ENCODE measurements at places on chromosomes 16 and 17.

DNA sequence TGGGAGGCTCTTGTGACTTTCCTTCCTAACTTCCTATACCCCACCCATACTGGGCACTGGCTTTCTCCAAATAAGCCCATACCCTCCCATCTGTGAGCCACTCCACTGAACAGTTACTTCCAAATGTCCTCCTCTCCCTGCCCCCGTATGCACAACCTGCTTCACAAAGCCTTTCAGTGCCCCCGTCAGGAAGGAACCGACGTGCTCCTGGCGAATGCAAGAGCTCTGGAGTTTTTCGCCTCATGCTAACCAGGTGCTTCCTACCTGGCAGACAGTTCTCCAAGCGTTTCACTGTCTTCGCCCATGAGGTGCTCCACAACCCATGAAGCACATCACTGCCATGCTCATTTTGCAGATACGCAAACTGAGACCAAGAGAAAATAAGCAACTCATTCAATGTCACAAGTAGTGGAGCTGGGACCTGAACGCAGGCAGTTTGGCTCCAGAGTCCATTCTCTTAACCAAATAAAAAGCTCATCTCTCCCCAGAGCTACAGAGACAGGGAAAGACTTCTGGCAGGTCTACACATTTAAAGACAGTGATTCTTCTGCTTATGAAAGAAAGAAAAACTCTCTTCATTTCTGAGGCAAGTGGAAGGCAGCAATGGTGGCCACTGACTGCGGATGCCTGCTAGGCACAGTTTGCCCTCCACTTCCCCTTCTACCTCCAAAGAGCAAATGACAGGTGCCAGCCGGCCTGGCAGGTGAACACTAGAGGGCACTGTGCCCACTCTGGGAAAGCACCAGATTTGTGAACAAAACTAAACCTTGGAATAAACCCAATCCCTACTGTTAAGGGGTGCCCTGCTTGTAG, 23.8 kb downstream of the SPHK1 start:
- peak; percentile 75 for DNase-seq

DNA sequence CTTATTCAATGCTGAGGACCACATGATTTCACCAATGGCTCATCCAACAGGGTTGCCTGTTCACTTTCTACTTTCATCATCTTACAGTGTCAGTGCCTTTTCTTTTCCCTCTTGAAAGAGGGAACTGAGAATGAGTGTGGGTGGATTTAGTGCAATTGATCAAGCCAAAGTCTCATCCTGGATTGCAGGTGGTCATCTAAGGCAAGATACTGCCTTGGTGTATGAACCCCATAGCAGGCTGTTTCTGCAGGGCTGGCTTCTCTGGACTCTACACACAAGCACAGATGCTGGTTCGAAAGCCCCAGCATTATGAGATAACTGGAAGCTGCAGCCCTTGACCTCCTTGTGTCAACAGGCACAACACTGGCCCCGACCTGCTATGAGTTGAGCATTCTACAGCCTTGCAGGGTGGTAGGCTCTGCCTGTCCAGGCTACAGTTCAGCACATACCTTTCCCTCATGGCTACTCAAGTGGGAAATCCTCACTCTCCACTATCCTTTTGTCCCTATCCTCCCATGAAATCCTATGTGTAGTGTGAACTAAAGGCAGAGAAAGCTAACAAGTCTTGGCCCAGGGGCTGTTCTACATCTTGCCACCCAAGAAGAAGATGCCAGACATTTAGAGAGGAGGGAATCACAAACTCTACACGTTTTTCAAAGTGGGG, 358.7 kb downstream of the SLC39A11 start:
- no peak for DNase-seq

- no peak for DNase-seq
Observed at GRCh38 chr16:85174871-85175723, 62.8 kb upstream of the CIBAR2 start.

- DNase-seq: peak; percentile 81
Observed at GRCh38 chr17:82551779-82552457, 32.4 kb downstream of the FOXK2 start.

DNA sequence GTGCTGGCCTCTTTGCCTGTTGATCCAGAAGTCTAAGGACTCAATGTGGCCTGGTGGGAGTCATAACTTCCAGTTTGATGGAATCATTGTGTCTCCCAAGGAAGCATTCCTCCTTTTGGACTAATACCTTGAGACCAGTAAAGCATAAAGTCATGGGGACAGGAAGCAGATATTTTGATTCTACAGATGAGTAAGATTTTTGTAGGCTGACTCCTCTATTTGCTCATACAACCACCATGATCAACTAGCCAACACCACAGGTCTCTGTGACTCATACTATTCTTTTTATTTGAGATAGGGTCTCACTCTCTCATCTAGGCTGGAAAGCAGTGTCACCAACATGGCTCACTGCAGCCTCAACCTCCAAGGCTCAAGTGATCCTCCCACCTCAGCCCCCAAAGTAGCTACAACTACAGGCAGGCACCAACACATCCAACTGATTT, 6.2 kb downstream of the MT2A start:
- DNase-seq: no peak

DNA sequence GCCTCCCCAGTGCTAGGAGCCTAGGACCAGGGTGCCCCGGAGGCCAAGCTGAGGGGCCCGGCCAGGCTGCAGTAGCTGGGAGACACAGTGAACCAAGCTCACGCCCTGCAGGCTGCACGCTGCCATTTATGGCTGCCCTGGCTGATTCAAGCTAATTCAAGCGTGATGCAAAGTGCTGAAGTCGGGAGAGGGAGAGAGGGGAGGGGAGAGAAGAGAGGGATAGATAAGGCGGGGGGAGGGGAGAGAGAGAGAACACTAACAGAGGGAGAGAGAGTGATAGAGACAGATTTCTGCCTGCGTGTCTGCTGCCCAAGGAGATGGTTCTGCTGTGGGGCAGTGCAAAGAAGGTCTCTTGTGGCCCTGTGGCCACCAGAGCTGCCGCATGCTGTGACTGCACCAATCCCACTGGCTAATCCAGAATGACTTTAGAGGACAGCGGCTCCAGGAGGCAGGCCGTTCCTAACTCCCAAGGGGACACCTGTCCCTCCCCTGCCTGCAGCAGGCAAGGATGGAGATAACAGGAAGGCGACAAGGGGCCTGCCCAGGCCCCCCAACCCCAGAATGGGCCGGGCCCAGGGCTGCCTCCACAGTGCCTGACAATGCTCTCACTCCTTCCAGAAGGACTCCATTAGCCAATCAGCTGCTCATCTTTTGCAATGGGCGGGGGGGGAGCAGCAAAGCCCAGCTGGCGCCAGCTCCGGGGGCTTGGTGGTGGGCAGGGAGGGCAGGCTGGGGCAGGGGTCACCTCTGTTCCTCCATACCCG, 12.9 kb downstream of the MXRA7 start:
- DNase-seq: no peak

DNA sequence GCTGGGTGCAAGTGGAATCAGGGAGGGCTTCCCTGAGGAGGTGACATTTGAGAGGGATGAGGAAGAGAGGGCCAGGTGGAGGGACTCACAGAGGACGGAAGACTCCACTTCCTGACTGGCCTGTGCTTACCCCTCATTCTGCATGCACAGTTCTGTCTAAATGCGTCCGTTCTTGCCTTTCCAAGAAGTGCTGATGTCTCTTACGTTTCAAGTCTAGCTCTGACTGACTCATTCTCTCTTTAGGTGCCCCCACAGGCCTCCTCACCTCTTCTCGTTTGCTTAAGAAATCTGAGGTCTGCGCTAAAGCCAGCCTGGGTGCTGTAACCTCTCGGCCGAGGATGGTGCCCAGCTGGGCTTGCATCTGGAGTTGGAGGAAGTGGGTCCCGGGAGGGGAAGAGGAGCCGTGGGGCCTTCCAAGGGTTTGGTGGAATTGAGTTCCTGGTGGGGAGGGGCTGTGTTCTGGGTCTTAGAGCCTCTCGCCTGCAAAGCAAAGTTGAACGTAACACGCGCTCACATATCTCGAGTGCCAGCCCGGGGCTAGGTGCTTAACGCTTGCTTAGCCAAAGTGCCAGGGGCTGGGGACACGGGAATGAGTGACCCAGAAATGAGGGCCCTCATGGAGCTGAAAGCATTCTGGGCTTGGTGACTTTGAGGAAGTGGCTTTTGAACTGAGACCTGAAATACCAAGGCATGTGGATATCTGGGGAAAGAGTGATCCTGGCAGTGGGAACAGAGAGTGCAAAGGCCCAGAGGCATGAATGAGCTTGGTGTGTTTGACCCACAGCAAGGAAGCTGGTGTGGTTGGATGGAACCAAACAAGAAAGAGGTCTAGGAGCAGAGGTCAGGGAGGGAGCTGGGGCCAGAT, 4.8 kb downstream of the IL4R start:
- peak; percentile 63 for DNase-seq

DNA sequence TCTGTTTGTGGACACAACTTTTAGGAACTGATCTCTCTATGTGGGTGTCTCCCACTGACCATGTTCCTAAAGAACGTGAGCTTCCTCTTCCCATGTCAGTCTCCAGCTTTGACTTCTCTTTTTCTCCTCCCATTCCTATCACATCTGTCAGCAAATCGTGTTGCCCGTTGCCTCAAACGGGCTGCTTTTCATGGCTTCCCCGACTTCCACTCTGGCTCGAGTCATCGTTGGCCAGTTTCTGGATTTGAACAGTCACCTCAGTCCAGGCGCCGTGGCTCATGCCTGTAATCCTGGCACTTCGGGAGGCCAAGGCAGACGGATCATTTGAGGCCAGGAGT, 5.4 kb downstream of the ABCC1 start:
- no peak for DNase-seq

DNA sequence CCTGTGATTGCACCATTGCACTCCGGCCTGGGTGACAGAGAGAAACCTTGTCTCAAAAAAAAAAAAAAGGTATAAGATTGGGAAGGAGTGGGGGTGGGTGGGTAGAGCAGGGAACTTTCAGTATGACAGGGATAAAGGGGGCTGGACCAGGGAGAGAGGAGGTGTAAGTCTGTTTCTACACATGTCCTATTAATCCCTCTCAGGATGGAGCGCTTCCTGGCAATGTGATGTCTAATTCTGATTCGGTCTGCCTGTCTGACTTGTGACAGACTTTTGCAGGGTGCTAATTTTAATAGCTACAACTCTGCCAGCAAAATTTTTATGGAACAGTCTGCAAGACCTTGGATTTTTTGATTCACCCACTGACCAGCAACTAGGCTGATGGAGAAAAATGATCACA, 53.8 kb upstream of the SLC25A19 start:
- DNase-seq: no peak

GRCh38 chr16:1592446-1592845, 19.4 kb downstream of the IFT140 start:
- DNase-seq: no peak
